Cardiac fibroblast (primary cell): ENCODE measurements at places on chromosomes 12 and 14.

DNA sequence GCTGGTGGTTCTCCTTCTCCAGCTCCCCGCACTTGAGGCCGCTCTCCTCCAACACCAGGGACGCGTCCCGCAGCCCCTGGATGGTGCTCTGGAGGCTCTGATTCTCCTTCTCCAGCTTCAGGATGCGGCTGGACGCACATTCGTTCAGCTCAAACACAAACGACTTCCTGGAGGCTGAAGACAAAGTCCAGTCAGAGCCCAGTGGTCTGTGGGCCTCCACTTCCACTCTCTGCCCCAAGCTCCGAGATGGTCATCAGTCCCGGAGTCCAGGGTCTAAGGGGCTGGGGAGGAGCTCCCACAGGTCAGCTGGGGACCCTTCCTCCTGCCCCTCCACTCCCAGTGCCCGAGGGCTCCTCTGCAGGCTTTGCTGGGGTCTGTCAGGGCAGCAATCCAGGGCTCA lies 76.6 kb upstream of the GPR68 start:
- no peak for DNase-seq

DNA sequence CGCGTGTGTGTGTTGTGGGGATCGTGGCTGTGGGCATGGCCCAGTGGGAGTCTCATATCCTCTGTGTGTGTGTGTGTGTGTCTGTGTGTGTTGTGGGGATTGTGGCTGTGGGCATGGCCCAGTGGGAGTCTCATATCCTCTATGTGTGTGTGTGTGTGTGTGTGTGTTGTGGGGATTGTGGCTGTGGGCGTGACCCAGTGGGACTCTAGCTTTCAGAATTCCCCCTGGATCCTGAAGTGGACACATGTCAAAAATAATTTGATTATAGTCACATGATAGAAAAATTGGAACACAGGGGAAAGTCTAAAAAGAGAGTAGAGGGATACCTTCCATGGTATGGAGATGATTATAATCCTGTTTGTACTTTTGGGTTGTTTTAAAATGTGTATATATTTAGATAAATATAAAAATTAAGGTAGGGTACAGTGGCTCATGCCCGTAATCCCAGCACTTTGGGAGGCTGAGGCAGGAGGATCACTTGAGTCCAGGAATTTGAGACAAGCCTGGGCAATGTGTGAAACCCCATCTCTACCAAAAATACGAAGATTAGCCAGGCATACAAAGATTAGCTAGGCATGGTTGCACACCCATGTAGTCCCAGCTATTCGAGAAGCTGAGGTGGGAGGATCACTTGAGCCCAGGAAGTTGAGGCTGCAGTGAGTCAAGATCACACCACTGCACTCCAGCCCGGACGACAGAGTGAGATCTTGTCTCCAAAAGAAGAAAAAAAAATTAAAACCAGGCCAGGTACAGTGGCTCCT lies 11.0 kb downstream of the PAPLN start:
- DNase-seq: peak; percentile 59

DNA sequence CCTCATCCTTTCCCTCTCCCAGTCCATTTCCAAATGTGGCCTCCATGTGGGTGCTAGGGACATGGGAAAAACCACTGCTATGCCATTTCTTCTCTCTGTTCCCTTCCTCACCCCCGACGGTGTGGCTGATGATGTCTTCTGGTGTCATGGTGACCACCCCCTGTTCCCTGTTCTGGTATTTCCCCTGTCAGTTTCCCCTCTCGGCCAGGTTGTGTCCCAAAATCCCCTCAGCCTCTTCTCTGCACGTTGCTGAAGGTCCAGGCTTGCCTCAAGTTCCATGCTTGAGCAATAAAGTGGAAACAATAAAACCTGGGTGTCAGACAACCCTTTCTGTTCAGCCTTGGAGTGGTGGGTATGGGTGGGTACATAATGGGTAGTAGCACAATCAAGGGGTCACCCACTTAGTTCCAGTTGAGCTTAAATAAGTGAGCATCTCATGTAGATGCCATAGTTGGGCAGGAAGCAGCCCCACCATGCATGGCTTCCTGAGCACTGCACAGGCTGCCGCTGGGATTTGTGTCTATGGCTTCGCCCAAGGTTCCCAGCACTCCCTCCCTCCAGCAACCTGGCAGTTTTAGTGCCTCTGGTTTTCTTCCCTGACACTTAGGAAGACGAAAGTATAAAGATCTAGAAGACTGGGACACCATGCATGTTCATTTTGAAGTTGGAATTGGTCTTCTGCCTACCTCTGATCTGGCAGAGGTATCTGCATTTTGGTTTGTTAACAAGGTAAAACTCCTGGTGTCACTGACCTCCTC lies 8.7 kb upstream of the ITFG2 start:
- no peak for DNase-seq

DNA sequence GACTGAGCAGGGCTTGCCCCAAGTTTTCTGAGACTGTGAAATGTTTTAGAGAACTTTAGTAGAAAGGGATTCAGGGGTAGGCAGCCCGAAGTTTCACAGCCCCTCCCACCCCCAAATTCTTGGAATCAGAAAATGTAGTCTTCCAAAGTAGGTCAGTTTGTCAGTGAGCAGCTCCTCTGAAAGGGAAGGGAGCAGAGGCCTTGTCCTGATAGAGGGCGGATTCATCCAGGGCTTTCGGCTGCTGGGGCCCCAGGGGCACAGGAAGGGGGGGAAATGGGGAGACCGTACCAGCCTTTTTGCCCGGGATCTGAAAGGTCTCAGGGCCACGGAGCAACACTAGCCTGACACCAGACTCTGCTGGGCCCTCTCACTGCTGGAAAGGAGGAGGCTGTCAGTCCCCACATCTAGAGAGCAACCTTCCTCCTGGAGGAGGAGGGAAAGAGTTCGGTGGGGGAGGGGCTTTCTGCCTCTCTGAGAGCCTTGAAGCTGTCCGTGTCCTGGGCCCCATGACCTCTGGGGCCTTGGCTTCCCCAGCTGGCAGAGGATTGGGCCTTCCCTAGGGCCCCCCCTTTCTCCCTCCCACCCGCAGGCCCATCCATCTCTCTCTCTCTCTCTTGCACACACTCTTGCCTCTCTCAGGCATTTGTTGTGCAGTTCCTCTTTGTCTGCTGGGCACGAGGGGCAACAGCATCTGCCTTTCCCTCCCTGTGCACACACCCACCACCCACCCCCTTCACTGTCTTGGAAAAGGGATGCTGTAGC lies at the start of gene IKZF4:
Gene IKZF4 (plus strand): TSS at position 621 of the 762 bp plus-strand sequence. CDS start 451 bp downstream, outside the sequence.
- DNase-seq: peak; percentile 85

GRCh38 chr14:51619561-51619960 lies 32.1 kb upstream of the FRMD6 start:
- DNase-seq: no peak

GRCh38 chr12:92558806-92559205 lies 144.0 kb upstream of the PLEKHG7 start:
- DNase-seq: peak; percentile 46

DNA sequence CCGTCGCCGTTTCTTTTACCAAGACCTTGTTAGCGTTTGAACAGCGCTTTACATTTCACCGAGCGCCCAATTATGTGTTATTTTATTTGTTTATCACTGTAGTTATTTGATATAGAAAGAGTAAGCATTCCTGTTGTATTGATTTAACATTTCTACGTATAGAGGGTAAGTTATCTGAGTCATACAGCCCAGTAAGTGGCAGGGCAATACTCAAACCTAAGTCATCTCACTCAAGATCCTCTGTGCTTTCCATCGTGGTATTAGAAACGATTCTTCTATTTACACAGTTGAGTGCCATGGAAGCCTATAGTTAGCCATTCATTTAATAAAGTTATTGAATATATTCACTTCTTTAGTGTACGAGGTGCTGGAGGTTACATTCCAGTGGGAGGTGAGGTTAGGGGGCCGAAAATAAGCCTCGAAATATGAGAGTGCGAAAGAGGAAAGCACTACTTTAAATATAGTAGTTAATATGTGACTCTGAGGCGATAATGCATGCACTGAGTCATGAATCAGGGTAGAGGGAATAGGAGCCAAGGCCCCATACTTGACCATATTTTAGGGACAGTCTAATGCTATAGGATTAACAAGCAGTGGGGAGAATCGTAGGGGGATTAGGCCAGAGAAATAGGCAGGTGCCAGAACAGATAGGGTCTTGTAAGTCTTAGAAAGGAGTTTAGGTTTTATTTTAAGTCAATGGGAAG lies 629 bp downstream of the RAD51AP1 start:
- DNase-seq: no peak

DNA sequence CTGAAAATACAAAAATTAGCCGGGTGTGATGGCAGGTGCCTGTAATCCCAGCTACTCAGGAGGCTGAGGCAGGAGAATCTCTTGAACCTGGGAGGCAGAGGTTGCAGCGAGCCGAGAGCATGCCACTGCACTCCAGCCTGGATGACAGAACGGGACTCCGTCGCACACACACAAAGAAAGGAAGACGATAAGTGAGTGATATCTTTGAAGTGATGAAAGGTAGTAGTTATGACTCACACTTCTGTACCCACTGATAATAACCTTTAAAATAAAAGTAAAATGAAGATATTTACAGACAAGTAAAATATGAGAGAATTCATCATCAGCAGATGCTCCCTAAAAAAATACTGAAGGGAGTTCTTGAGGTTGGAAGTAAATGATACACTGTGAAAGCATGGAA lies 171.3 kb upstream of the CRY1 start:
- DNase-seq: no peak
